ENCODE measurements at places on chromosomes 5 and 9.
A peak's percentile ranks its signal among the peaks of the same experiment; 100 is the strongest.

- DNase-seq, result no peak
Measured at GRCh38 chr9:127776195-127776923, 2.1 kb downstream of the SH2D3C start.

GRCh38 chr9:113888976-113889375 lies 12.9 kb downstream of the ZNF618 start:
- DNase-seq, result no peak

DNA sequence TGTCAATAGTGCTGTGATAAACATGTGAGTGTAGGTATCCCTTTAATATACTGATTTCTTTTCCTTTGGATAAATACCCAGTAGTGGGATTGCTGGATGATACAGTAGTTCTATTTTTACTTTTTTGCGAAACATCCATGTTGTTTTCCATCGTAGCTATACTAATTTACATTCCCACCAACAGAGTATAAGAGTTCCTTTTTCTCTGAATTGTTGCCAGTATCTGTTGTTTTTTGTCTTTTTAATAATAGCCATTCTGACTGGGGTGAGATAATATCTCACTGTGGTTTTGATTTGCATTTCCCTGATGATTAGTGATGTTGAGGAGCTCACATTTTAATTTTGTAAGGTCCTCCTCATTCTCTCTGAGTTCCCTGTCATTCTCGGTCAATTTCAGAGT lies 71.1 kb upstream of the NFIL3 start:
- DNase-seq, result no peak

DNA sequence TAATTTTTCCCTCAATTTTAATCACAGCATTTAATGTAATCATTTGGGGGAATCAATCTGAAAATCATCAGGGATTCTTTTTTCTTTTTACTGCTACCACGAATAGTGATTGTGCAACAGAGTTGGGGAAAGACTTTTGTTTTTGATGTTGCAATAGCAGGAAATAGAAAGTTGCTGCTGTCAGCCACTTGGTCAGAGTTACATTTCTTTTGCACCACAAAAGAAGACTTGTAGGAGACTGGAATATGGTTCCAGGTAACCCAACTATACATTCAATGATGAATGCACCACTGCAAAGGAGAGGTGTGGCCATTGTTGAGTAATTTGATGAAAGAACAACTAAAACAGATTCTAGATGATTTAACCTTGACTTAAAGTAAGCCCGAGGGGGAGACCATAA lies 46.3 kb upstream of the PALM2AKAP2 start:
- peak; percentile 81 for DNase-seq

GRCh38 chr5:62385131-62385530 lies 18.6 kb downstream of the DIMT1 start:
- DNase-seq, result peak; percentile 41

- DNase-seq, result no peak
Measured at GRCh38 chr9:8858596-8859161, 1059.1 kb upstream of the DMAC1 start.

DNA sequence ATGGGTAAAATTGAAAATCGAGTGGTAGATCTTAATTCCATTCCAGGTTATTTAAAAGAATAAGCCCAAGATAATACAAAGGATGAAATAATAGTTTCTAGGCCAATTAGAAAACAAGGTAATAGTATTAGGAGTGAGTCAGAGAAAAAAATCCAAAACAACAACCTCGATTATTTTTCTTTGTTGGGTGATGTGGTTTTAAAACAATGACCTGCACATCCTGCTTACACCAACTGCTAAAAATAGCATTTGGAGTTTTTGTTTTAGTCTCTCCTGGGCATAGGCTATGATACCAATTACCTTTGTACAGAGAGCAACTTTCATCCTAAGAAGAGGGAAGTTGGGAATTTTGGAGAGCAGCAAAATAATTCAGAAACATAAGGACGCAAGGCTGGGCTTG lies 101.7 kb upstream of the MYO10 start:
- peak; percentile 65 for DNase-seq

DNA sequence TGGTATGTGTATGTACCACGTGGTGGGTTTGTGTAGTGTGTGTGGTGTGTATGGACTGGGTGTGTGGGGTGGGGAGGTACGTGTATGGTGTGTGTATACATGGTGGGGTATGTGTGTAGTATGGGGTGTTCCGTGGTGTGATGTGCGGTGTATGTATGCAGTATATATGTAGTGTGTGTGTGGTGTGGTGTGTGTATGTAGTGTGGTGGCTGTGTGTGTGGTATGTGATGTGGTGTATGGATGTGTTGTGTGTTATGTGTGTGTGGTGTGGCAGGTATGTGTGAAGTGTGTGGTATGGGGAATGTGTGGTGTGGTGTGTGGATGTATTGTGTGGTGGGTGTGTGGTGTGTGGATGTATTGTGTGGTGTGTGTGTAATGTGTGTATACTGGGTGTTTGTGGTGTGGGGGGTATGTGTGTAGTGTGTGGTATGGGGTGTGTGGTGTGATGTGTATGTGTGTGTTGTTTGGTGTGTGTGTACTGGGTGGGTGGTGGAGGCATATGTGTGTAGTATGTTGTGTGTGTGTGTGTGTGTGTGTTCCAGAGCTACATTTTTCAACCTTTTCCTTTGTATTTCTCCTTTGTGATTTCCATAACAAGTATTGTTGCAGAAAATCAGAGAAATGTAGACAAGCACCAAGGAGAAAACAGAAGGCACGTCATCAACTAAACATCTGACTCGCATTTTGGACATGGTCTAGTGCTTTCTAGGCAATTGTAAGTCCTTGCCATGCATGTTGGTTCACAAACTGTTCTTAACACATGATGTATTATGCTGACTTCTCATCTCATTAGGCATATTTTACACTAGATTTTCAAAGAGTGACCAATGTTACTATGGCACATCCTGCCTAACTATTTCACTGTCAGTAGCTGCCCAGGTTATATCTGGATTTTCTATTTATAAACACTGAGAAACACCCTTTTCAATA lies 13.2 kb downstream of the SEMA4D start:
- DNase-seq, result no peak

DNA sequence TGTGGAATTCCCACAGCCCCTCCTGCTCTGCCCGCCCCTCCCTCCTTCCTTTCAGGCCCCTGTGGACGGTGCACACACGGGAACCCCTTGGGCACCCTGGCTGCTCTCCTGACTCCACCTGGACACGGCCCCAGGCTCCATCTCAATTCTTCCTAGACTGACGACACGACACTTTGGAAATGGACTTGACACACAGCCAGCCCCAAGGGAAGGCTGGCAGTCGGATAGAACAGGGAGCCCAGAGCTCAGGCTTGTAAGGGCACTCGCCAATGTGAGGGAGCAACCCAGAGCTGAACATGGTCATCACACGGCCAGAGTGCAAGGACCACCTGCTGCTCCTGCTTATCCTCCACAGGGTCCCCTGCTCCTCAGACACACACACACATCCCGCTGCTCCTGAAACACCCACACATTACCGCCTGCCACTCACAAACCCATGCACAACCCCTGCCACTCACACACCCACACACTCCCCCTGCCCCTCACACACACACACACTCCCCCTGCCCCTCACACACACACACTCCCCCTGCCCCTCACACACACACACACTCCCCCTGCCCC lies 8.9 kb downstream of the SLC9A3 start:
- DNase-seq, result no peak

GRCh38 chr9:72826996-72827949 lies 125.6 kb downstream of the ALDH1A1 start:
- DNase-seq, result no peak

GRCh38 chr5:106966686-106967315 lies 703.9 kb downstream of the EFNA5 start:
- no peak for DNase-seq

GRCh38 chr5:124544366-124545055 lies 201.9 kb downstream of the ZNF608 start:
- no peak for DNase-seq

DNA sequence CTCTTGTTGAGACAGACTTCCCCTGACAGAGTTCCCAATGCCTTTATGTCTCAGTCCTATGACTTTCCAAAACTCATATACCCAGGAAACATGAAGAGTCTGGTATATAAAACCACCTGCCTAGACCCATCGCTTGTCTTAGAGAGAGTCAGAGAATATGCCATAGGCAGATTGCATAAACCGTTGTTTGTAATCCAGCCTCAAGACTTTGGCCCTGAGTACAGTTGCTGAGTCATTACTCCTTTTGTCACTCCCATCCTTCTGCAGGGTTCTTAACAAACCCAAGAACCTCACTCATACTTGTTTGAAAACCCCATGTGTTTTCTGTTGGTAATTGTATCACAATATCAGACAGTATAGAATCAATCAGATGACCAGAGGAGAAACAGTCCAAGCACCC lies 616.3 kb downstream of the SLCO4C1 start:
- peak; percentile 9 for DNase-seq

DNA sequence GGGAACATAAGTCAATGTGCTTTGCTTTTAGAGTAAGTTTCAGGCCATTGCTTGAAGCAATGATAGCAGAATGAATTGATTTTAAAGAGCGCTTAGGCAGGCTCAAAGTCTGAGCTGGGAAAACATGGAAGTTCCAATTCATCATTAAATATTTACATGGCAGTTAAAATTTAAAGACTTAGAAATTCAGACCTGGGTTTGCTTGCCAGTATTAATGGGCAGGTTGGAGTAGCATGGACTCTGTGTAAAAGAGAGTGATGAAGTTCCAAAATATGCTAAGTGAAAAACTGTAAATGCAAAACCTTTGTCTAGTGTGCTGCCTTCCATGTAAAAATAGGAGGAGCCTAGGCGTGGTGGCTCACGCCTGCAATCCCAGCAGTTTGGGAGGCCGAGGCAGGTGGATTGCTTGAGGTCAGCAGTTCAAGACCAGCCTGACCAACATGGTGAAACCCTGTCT lies 48.3 kb upstream of the PIK3R1 start:
- DNase-seq, result no peak

DNA sequence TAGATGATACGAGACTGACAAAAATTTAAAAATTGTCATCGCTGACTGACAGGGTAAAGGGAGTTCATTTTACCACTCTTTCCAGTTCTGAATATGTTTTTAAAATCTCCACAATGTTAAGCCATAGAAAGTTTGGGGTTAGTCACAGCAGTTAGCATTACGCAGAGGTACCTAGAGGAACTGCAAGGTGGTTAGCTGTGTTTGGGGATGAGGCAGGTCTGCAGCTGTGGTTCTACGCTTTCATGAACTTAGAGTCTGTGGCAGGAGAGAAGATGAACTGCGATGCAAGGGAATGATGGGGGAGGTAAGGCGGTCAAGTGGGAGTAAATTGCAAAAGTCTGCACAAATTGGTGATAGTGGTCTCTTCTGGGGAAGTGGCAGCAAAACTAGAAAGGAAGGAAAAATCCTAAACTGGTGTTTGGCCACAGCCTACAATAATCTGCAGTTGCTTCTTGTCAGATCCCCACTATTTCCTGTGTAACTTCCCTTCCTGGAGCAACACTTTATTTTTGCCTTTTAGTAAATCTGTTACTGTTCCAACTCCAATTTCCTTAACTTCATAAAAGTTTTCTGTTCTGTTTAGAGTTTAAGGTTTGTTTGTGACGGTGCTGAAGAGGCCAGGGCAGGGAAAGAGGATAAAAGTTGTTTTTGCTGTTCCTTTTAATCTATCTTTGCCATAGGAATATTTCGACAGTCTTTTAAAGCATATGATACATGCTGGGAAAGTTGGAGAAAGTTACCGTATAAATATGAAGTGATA lies 38.6 kb upstream of the SNX2 start:
- peak; percentile 31 for DNase-seq

DNA sequence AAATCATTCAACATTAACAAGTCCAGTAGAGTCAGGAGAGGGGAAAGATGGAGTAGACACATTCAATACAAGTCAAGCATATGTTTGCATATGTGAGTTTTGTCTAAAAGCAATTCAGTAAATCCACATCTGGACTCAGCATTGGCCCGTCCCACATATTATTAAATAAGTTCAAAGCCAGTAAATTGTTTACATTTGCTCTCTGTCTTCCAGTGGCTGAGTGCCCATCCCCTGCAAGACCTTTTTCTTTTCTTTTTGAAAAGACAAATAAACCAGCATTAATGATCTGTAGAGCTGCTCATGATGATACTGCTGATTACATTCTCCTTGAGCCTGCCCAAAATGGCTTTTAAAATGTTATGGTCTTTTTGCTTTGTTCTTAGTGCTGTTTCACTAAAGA lies 71.1 kb downstream of the TNC start:
- no peak for DNase-seq
